Retina (tissue), 1 donor: ENCODE measurements at places on chromosomes 4 and X.
A peak's percentile ranks its signal among the peaks of the same experiment; 100 is the strongest.

DNA sequence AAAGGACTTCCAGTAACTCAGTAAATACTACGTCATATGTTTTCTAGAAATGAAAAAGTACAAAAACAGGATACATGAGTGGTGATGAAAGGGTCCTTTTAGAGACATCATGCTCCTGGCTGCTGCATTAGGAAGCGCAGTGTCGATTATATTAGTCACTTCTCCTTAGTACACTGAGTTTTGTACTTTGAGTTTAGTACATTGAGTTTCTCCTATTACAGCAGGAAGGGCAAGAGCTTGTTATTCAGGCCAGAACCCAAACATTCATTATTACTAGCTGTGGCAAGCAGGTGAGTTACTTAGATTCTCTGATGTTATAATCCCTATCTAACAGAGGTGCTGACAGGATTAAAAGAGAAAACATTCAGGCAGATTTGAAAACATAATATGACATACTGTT is 21.3 kb downstream of the RPGR start:
- DNase-seq: no peak

GRCh38 chr4:38672074-38672396 is 8.0 kb downstream of the KLF3 start:
- no peak for DNase-seq

DNA sequence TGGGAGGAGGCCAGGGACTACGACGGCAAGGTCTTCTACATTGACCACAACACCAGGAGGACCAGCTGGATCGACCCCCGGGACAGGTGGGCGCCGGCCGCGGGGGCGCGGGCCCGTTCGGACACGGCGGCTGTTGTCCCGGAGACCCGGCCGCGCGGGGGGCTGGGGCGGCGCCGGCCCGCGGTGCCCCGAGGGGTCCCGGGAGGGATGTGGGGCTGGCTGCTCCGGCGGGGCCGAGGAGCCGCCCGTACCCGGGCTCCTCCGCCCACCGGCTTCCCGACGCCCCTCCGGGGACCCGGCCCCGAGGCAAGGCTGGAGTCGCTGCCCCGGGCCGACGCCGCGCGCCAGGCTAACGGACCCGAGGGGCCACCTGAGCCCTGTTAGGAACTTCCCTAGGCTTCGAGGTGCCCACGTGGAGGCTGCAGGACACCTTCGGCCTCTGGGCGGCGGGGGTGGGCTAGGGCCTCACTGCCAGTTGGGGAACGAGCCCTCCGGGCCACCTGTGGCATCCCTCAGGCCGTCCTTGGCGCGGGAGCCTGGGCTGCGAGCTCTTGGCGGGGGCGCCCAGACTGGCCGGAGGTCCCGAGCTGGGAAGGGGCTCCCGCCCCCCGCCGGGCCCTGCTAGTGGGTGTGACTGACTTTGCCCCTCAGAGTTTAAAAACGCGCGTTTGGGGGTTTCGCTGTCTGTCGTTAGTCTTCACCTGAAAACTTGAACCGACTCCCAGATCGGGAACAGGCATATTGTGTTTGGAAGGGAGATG is 660 bp downstream of the WWC2 start:
- peak; percentile 75 for DNase-seq

DNA sequence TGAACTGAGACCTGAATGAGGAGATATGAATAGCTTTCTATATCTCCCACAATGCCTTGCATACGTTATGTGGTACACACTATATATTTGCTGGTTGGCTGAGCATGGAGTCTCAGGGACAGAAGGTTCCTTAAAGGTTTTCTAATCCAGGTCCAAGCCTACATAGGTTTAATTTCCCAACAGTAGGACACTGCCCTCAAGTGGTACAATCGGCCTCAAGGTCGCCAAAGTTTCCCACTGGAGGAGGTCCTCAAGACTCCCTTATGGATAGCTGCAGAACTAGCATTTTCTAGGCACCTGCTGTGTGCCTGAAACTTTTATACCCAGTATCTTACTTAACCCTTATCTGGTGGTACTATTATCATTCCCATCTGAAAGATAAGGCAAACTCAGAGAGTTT is 21.0 kb upstream of the EFNB1 start:
- DNase-seq: no peak

DNA sequence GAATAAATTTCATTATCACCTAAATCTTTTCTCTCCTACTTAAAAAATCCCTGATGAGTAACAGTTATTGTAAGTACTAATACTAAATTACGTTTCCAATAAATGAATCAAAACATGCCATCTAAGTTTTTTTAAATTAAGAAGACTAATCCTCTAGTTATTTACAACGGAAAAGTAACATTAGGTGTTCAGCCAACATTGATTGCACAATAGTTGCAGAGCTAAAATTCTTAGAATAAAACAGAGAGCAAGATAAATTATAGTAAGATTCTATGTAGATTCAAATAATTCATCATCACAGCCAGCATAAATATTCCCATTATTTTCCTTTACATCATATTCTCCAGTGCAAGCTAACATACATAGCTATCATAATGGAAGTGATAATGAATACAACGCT is 139.2 kb downstream of the HDX start:
- no peak for DNase-seq

GRCh38 chrX:37684973-37685372 is 618 bp upstream of the XK start:
- no peak for DNase-seq

- DNase-seq: no peak
These were observed 32.0 kb downstream of the ABCE1 start for GRCh38 chr4:145130130-145130529.

- no peak for DNase-seq
These were observed 37.5 kb downstream of the BEX3 start for GRCh38 chrX:103413705-103414387.

GRCh38 chr4:88957570-88957969 is 99.4 kb downstream of the FAM13A start:
- no peak for DNase-seq

DNA sequence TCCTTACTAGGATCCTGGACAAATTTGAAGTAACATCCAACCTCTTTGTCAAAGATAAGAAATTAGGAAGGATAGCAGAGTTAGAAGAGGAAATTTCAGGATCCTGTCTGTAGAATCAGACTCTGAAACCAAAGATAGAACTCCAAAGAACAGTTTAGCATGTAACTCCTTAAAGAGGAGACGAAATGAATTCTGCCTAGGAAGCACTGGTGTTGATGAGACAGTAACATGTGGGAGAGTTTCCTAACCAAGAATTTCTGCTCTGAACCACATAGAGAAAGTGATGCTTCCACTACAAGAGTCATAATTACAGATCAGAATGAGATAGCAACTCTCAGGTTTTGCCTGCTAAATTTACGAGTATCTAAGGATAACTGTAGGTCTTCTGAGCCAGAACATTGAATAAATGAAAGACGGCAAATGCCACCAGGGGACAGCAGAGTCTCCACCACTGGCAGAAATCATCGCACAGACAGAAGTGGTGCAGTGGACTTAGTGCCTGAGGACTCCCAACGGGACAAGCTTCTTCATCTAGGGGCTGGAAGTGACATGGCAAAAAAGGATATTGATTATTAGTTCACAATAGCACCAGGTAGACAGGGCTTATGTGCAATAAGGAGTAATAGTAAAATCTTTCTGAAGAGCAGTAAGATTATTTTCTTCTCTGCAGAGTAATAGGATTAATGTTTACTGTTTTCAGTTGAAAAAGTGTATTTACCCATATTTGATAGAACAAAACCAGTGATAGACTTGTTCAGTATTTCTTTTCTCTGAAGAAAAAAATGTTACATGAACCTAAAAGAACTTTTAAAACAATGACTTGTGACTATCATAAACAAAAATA is 6.7 kb upstream of the PPID start:
- DNase-seq: peak; percentile 47

DNA sequence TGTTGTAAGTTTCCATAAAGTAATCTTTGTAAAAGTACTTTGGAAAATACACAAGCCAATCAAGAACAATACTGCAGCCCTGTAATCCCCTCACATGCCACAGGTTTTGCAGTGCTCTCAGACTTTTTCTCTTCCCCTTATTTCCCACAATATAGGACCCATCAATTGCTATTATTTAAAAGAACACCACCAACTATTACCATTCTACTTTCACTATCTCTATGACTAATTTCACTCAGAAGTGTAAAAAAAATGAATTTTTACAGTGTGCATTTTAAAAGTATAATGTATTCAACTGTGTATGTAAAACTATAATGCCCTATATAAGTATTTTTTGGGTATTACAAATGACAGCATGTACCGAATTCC is 1.7 kb downstream of the ATP8A1 start:
- DNase-seq: no peak

DNA sequence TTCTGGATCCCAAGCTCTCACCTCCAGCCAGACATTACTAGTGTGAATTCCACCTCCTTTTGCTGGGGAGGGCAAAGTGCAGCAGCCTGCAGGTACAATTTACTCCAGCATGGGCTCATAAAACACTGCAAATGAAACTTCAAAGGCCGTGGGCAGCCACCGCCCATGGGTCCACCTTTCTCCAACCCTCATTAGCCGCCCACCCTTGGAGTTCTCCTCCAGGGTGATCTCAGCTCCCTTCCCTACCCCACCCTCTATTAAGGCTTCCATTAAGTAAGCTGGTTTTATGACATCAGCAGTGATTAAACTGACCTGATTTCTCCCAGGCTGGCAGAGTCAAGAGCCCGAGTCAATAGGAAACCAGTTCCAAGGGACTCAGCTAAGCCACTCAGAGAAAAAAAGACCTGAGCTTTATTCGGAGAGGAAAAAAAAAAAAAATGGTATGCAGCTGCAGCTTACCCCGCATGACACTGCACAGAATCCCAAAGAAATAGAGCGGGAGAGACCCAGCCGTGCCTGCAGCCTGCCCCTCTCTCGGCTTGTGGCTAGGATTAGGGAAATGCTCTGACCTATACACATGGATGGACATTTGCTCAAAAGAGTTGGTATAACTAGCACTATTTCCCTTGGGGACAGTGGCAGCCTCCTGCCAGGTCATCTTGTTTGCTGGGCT is 319.6 kb downstream of the PTTG2 start:
- peak; percentile 34 for DNase-seq

DNA sequence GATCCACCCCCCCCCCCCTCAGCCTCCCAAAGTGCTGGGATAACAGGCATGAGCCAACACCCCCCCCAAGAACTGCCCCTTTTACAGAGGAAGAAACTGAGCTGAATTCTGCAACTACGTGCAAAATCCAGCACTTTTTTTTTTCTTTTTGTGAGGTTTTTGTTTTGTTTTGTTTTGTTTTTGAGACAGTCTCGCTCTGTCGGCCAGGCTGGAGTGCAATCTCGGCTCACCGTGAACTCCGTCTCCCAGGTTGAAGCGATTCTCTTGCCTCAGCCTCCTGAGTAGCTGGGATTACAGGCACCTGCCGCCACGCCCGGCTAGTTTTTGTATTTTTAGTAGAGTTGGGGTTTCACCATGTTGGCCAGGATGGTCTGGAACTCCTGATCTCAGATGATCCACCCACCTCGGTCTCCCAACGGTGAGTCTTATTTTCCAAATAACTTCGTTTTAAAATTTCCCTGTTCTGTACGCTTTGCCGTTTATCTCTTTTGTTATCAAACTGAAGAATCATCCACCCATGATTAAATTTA is 4.9 kb downstream of the CRLF2 start:
- DNase-seq: no peak
